ENCODE measurements at places on chromosomes 3 and 15. TPM values are rescaled to one million over a fixed set of nuclear protein-coding genes. Genes with fewer than 3 reads are reported as not detected.

Gene SHQ1
- 26.4 TPM for total RNA-seq

Gene C3orf85
- total RNA-seq: not detected

Gene CDHR4
- total RNA-seq: not detected

Gene SPINK8
- total RNA-seq: not detected

Gene ADCY5
- total RNA-seq: not detected

Gene EPHB1
- not detected for total RNA-seq

Gene HCLS1
- 340 TPM for total RNA-seq

- peak overlapping the region; percentile 77 for H3K4me3 ChIP-seq
- H3K4me1 ChIP-seq: peaks cover 93% of the 10 kb centered on the region
- peak overlapping the region; percentile 92 for H3K27ac ChIP-seq
These were observed 11.5 kb downstream of the CSK start for GRCh38 chr15:74793135-74794028.

- no peak overlapping the region for H3K4me3 ChIP-seq
- peaks cover 10% of the 10 kb centered on the region for H3K27me3 ChIP-seq
- no peaks in the 10 kb centered on the region for H3K36me3 ChIP-seq
These were observed 18.4 kb downstream of the UMPS start for GRCh38 chr3:124748560-124749198.

GRCh38 chr3:188171682-188172467 lies 17.9 kb downstream of the LPP start:
- H3K4me1 ChIP-seq: peaks cover 33% of the 10 kb centered on the region
- no peaks in the 10 kb centered on the region for H3K27me3 ChIP-seq
- H3K4me3 ChIP-seq: no peak overlapping the region
- no peaks in the 10 kb centered on the region for H3K36me3 ChIP-seq
- H3K27ac ChIP-seq: no peak overlapping the region

GRCh38 chr3:131728898-131729642 lies 226.3 kb upstream of the MRPL3 start:
- H3K4me1 ChIP-seq: no peaks in the 10 kb centered on the region
- H3K27me3 ChIP-seq: peaks cover 2% of the 10 kb centered on the region
- H3K36me3 ChIP-seq: no peaks in the 10 kb centered on the region
- no peak overlapping the region for H3K27ac ChIP-seq
- DNase-seq: no peak

DNA sequence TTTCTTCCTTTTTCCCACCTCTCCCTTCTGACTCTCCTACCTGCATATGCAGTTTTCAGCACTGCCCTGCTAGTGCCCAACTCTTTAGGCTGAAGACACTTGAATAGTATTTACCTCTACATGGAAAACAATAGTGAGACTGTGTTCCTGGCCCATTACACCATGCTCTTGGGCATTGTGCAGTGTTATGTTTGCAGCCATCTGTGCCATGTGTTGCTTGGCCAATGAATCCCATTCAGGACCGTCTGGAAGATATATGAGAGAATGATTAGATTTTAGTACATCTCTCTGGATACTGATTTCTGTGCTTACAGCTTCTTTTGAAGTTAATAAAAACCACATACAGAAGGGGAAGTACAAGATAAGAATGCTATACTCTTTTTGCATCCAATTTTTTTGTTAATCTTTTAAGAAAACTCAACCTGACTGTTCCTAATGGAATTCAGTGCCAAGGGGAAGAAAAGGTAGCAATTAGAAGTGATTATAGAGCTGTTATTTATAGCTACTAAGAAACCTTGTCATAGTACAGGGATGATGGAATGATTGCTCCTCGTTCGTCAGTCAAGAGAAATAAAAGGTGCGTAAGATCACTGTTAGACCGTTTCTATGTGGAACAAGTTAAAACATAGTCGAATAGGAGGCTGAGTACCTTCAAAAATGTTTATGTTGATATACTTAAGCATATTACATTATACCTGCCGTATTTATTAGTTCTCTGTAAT lies 58.9 kb downstream of the TMEM41A start:
- DNase-seq: no peak
- no peaks in the 10 kb centered on the region for H3K36me3 ChIP-seq
- no peaks in the 10 kb centered on the region for H3K4me1 ChIP-seq
- no peak overlapping the region for H3K27ac ChIP-seq

- no peak overlapping the region for H3K27ac ChIP-seq
- H3K36me3 ChIP-seq: peaks cover 2% of the 10 kb centered on the region
- H3K4me3 ChIP-seq: no peak overlapping the region
- peaks cover 1% of the 10 kb centered on the region for H3K4me1 ChIP-seq
- DNase-seq: no peak
These were observed 22.5 kb downstream of the TMEM202 start for GRCh38 chr15:72420576-72420975.

GRCh38 chr15:39948817-39949216 lies 14.9 kb downstream of the EIF2AK4 start:
- no peak overlapping the region for H3K4me3 ChIP-seq
- peaks cover 38% of the 10 kb centered on the region for H3K36me3 ChIP-seq
- H3K27me3 ChIP-seq: no peaks in the 10 kb centered on the region

DNA sequence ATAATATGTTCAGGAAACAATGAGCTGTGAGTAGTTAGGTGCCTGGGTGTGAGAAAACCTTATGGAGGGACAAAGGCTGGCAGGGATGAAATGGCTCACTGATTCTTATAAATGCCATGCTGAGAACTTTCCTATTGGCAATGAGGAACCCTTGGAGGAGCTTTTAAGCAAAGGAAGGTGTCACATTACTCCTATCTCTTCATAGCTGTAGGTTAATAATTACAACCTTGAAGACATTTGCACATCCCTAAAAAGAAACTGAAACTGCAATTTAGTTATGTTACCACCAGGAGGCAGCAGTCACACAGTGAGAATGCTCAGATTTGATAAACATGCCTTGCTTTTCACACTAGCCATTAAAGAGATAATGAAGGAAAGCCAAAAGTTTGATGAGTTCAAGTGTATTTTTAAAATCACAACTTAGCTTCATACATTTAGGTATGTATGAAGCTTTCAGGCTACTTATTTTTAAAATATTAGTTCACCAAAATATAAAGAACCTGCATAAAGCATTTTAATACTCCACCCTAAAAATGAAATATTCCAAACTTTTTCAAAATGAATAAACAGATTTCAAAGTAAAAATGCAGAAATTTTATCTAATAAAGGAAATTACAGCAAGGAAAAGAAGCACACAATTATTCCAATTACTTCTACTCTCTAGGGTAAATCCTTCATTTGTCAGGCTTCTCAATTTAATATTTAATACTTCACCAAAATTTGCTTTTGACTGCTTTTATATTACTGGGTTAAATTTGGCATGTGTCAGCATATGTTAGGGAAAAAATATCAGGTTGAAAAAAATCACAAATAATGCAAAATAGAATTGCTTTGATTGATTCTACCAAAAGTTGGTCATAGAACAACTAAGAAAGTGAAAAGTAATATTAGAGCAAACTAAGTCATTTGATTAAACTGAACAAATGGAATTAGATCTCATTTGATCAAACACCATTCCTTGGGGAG lies 136.9 kb upstream of the SLC2A2 start:
- no peaks in the 10 kb centered on the region for H3K27me3 ChIP-seq
- H3K27ac ChIP-seq: no peak overlapping the region

GRCh38 chr3:52783211-52783555 lies 5.8 kb downstream of the ITIH1 start:
- peaks cover 2% of the 10 kb centered on the region for H3K4me1 ChIP-seq
- H3K4me3 ChIP-seq: no peak overlapping the region
- DNase-seq: no peak

- H3K36me3 ChIP-seq: peaks cover 12% of the 10 kb centered on the region
- no peaks in the 10 kb centered on the region for H3K27me3 ChIP-seq
- H3K4me1 ChIP-seq: peaks cover 17% of the 10 kb centered on the region
- no peak for DNase-seq
- no peak overlapping the region for H3K27ac ChIP-seq
- H3K4me3 ChIP-seq: no peak overlapping the region
These were observed 5.3 kb upstream of the ARHGAP31 start for GRCh38 chr3:119288669-119289403.

DNA sequence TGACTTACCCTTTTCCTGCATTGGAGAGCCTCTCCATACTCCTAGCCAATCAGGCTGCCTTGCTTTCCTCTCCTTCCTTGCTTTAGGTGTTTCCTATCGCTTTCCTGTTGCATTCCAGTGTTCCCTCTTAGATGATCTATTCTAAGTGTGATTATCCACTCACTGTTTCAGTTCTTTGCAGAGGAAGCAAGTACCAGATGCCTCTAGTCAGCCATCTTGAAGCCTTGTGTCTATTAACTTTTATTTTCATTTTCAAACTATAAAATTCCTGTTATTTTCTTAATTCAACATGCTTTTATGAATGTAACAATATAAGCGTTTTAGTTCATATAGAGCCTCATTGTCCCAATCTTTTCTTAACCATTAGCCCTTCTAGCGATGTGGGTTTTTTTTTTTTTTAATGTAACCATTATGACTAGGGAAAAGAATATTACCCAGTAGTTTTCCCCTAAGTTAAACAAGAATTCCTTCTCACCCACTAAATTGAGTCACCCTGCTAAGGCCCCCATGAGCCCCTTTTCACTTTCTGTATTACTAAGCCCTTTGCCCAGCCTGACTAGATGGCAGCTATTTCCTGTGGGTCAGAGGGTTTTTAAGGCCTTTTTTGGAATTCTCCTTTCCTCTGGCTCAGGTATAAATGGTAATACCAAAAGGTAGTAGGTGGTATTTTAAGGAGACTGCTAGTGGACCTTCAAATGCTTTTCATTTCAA lies 229.4 kb upstream of the CTNNB1 start:
- H3K36me3 ChIP-seq: peaks cover 8% of the 10 kb centered on the region
- H3K4me3 ChIP-seq: no peak overlapping the region
- H3K27ac ChIP-seq: no peak overlapping the region
- H3K27me3 ChIP-seq: peaks cover 53% of the 10 kb centered on the region
- peaks cover 39% of the 10 kb centered on the region for H3K4me1 ChIP-seq

DNA sequence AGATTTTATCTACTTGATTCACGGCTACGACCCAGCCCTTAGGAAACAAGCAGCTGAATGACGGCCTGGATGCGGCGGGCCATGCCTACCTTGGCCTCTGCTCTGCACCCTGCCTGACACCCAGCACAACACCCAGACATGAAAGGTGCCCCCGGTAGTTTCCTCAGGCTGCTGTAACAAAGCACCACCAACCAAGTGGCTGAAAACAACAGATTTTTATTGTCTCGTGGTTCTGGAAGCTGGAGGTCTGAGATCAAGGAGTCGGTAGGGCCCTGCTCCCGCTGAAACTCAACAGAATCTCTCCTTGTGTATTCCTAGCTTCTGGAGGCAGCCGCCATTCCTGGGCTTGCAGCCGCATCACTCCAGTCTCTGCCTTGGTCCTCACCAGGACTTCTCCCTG lies 111.7 kb downstream of the ADCY5 start:
- no peak for DNase-seq
- H3K4me3 ChIP-seq: no peak overlapping the region
- no peak overlapping the region for H3K27ac ChIP-seq

DNA sequence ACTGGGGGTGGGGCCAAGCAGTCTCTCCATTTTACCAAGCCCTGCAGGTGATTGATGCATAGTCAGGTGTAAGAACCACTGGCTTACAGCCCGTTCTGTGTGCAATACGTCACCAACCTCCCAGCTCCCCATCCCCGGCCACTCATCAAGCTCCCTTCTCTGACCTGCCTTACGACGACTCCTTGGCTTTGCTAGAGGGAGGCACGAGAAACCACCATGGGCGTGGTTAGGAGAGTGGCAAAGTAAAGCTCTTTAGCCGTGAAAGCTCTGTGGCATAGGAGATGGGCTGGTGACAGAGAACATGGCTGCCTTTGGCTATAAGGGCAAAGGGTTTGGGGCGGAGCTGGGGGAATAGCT lies 109.1 kb downstream of the BDH1 start:
- peaks cover 50% of the 10 kb centered on the region for H3K4me1 ChIP-seq
- no peak for DNase-seq
- H3K36me3 ChIP-seq: no peaks in the 10 kb centered on the region

DNA sequence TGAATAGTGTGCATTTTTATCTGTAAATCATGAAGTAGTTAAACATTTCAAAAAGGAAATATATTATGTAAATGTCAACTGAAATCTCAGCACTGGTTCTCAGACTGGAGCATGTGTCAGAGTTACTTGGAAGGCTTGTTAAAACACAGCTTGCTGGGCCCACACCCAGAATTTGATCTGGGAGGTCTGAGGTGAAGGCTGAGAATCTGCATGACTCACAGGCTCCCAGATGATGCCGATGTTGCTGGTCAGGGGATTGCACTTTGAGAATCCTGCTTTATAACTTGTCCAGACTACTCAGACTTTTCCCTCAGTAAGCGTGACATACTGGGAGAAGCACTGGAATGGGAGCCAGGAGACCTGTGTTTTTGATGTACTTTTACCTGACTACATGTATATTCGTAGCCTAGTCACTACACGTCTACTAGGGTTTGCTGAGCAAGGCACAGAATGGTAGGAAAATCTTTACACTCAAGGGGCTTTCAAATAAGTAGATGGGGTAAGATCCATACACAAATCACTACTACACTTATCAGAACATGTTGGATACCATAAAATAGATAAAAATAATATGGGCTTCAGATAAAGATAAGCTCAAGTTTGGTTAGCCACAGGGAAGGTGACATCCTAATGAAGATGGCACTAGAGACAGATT lies 77.1 kb upstream of the MEX3B start:
- H3K27ac ChIP-seq: no peak overlapping the region
- H3K27me3 ChIP-seq: no peaks in the 10 kb centered on the region
- no peak for DNase-seq
- no peaks in the 10 kb centered on the region for H3K4me1 ChIP-seq

- no peaks in the 10 kb centered on the region for H3K4me1 ChIP-seq
- H3K27ac ChIP-seq: no peak overlapping the region
- DNase-seq: no peak
- H3K4me3 ChIP-seq: no peak overlapping the region
These were observed 41.6 kb upstream of the CLSTN2 start for GRCh38 chr3:139893267-139893962.

DNA sequence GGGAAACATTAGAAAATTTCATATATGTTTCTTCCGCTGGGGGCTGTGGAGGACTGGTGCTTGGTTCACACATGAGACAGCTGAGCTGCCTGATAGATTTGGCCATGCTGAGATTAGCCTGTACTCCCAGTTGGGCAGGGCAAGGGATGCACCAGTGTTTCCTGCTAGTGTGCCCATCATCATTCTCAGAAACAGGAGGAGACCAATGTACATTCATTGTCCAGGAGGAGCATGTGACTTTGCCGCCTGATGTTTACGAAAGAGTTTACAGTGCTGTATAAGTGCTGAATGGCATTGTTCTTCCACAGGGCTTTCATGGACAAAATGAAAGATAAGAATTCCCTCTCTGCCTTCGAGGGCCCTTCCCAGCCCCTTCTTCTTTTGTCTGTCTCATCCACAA lies 311.1 kb upstream of the THBS1 start:
- H3K36me3 ChIP-seq: no peaks in the 10 kb centered on the region
- no peak for DNase-seq
- H3K27me3 ChIP-seq: peaks cover 1% of the 10 kb centered on the region
- no peaks in the 10 kb centered on the region for H3K4me1 ChIP-seq
- no peak overlapping the region for H3K4me3 ChIP-seq

DNA sequence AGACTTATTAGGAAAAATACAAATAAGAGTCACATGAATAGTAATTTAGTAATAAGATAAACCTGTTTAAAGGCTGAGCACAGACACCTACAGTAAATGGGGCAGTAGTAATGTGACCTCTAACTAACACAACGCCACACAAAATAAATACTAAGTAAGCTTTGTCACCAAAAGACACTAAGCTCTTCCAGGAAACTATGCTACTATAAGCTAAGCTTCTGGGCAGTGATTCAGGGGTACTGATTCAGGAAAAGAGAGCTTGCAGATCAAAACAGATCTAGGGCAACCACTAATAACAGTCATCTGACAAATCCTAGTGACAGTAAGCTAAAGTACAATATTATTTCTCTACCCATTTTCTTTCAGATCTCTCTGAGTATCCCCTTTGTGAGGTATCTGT lies 68.8 kb downstream of the PLOD2 start:
- no peak overlapping the region for H3K27ac ChIP-seq
- no peak for DNase-seq
- H3K4me1 ChIP-seq: no peaks in the 10 kb centered on the region
- no peaks in the 10 kb centered on the region for H3K27me3 ChIP-seq
